ENCODE measurements at places on chromosomes 2 and 18. TPM values are rescaled to one million over a fixed set of nuclear protein-coding genes. Genes with fewer than 3 reads are reported as not detected.

Gene GTF3C2
- 56.4 TPM for total RNA-seq

Gene UGT1A4
- total RNA-seq, result not detected

Gene ASXL3
- total RNA-seq, result 1.4 TPM

Gene PLGLB1
- total RNA-seq, result 2.7 TPM

Gene BZW1
- 154 TPM for total RNA-seq

Data from lower lobe of right lung (tissue), 2 donors.